ENCODE measurements at places on chromosomes 13 and 19.

- no peak for DNase-seq
Measured at GRCh38 chr13:102018716-102019115, 383.1 kb downstream of the FGF14 start.

DNA sequence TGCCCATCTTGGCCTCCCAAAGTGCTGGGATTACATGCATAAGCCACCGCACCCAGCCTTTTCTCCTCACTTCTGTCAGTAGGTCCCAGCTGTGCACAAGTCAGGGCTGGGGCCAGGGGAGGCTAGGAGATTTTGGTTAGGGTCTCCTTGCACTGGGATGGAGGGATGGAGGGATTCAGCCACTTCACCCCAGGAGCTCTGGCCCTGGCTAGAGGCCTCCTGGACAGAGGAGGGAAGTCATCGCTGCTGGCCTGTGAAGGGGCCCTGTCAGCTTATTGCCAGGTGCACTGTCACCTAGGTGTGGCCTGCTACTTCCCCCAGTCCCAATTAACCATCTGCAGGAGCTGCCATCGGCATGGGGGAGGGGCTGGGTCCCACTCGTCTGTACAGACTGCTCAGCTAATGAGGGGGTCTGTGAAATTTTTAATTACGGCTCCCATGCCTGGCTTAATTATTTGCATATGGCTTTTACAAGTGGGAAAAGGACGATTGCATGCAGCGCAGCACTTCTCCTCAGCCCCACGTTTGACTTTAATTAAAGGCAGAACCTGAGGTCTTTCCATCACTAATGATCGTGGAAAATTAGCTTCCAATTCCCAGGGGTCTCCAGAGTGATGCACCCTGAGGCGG is 52.4 kb downstream of the CHST8 start:
- no peak for DNase-seq

DNA sequence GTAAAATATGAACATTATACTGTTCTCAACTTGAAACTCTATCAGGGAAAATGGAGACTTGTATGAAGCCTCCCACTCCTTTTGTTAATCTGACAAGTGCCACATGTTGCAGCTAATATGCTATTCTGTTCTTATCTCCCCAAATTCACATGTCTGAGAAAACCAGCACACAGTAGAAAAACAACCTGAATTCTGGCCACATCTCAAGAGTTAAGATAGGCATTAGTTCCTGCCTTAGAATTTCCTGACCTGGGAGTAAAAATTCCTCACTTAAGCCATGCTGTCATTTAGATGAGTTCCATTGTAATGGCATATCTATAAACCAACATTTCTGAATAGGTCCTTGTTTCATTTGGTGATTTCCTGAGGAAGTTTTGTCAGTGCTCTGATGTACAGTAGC is 1098.5 kb downstream of the EFNB2 start:
- DNase-seq, result no peak

DNA sequence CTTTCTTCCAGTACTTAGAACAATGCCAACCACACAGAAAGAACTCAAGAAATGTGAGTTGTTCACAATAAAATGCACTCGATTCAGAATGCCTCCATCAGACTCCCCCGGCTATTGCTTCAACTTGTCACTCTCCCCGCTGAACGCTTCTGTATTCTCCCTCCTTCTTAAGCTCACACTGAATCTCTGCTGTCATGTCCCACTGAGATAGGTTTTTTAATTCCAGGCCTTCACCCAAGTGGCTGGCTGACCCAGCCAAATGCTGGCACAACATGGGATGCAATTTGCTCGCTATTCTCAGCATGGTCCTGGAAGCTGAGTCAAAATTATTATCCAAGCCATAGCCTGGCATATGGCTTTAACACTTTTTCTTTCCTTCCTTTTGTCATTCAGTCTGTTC is 76.8 kb upstream of the SERP2 start:
- no peak for DNase-seq

GRCh38 chr13:112968910-112969691 is at the start of gene MCF2L:
MCF2L (plus strand) TSS chr13:112969214; CDS start chr13:112969380, 166 bp downstream.
- no peak for DNase-seq

DNA sequence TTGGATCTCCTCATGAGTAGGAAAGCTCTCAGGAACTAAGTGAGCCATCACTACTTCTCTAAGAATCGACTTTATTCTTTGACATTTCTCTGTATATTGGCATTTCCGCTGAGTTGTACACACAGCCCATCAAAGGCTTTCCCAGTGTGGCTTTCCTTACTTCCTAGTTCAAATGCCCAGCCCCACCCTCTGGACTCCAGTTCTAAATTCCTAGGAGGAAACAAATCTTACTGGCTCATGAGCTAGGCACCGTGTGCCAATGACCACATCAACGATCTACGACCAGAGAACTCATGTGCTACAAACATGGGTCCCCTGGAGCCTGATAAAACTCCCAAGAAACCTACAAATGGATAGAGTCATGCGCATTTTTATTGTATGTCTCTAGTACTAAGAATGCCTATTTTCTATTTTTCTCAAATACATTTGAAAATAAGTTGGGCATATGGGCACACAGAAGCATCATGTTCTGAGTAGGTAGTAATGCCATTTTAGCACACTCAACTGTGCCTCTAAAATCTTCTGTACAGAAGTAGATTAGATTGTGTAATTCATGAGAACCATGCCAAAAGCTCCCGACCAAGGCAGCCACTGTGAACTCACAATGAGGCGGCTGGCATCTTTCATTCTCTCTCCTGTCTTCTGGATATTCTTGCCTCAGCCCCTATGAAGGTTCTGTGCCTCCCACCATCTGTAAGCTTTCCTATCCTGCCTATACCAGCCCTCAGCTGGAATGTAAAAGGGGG is 10.5 kb upstream of the RAP2A start:
- DNase-seq, result no peak

GRCh38 chr19:46979126-46980105 is 40.2 kb upstream of the NPAS1 start:
- no peak for DNase-seq

- no peak for DNase-seq
Measured at GRCh38 chr19:5445561-5446055, 9.6 kb upstream of the ZNRF4 start.

- no peak for DNase-seq
Measured at GRCh38 chr13:110538632-110539031, 22.9 kb downstream of the RAB20 start.

DNA sequence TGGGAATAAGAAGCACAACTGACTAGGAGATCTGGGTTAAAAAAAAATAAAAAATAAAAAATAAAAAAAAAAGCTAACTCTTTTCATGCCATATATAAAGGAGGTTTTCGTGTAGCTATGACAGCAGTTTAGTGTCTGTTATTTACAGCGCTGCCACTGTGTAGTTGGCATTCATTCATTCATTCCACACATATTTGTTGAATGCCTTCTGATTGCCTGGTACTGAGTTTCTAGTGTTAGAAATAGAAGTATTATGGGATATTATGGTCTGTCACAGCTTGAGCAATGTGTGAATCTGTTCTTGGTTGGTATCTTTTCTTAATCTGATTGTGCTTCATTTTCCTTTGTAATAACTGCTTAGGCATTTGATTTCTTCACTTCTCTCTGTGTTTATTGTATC is 237.4 kb downstream of the NBEA start:
- DNase-seq, result peak; percentile 45

- no peak for DNase-seq
Measured at GRCh38 chr13:100734194-100734720, 59.7 kb upstream of the TMTC4 start.

- DNase-seq, result no peak
Measured at GRCh38 chr13:50116430-50116973, 101.3 kb downstream of the KCNRG start.

- peak; percentile 11 for DNase-seq
Measured at GRCh38 chr13:49444524-49445395, 686 bp downstream of the SETDB2 start.

DNA sequence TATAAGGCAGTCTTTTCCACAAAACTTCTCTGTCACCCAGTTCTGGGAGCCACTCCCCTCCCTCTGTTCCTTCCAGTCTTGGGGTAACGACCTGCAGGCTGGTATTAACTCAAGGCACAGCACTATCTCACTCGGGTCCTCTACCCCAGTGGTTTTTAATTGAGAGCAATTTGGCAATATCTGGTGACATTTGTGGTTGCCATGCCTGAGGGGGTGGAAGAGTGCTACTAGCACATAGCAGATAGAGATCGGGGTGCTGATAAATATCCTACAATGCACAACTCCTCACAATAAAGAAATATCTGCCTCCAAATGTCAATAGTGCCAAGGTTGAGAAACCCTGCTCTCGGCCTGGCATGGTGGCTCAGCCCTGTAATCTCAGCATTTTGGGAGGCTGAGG is 117.7 kb upstream of the ABCC4 start:
- no peak for DNase-seq

DNA sequence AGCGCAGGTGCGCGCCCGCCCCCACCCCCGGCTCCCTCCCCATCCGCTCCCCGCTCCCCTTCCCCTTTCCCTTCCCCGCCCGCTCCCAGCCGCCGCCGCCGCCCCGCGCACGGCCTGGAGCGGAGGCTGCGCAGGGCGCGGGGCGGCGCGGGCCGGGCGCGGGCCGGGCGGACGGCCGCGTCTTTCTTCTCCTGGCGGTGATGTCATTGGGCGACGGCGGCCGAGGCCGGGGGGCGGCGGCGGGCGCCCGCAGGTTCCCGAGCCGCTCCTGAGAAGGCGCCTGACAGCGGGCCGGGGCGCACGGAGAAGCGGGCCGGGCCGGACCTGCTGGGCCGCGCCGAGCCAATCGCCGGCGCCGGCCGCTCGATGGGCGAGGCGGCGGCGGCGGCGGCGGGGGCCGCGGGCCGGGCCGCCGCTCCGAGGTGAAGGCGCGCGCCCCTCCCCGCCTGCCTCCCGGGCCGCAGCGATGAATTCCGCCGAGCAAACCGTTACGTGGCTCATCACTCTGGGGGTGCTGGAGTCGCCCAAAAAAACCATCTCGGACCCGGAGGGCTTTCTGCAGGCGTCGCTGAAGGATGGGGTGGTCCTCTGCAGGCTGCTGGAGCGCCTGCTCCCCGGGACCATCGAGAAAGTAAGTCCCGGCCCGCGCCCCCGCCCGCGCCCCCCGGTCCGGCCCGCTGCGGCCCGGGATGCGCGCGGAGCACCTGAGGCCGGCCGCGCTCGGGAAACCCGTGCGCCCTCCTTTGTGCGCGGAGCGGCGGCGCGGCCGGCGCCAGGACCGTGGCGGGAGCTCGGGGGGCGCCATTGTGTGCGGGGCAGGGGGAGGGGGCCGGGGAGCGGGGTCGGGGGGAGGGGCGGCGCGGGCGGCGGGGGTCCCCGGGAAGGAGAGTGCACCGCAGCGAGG is at the start of gene ARHGEF7:
Gene ARHGEF7 (plus strand): TSS at position 250 of the 904 bp plus-strand sequence. CDS start 217 bp downstream, at position 467.
- no peak for DNase-seq

GRCh38 chr13:20519875-20520274 is 5.8 kb downstream of the CRYL1 start:
- no peak for DNase-seq

- DNase-seq, result no peak
Measured at GRCh38 chr19:42281827-42282762, 13.0 kb downstream of the CIC start.

- DNase-seq, result no peak
Measured at GRCh38 chr13:20127562-20128458, 33.0 kb downstream of the GJA3 start.

- no peak for DNase-seq
Measured at GRCh38 chr19:9165261-9165660, 13.5 kb upstream of the OR7D2 start.
